ENCODE measurements at places on chromosomes 13 and 19.
A peak's percentile ranks its signal among the peaks of the same experiment; 100 is the strongest.

DNA sequence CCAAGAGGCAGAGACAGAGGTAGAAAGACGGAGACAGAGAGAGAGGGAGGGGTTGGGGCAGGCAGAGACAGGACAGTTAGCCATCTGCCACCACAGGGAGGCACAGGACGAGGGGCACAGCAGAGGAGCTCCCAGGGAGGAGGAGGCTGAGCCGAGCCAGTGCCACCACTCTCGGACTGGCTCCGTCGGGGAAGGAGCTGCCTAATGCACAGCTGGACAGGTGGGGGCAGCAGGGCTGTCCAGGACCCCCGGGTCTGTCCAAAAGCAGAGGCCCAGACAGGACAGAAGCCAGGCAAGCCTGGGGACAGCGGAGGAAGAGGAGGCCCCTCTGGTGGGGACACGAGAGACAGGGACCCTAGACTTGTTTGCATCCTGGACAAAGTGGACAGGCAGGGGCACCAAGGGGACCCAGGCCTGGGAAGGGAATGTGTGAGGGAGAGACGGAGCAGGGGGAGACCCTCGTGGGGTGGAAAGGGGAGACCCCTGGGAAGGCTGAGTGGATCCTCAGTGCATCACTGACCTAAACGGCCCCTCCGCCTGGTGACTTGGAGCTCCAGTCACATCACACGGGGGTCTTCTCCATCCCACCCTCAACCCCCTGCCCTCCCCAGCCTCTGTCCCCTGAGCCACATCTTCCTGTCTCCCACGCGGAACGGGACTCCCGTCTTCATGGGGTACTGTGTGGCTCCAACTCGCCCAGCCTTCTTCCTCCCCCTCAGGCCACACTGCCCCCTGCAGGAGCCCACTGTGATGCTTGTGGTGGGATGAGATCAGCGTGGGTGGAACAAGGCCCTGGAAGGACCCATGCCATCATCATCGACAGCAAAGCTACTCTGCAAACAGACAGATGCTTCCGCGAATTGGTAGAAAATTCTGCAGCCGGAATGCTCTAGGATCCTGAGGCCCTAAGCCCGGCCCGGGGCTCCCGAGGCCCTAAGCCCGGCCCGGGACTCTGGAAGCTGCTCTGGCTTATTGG, 915 bp downstream of the F10 start:
- DNase-seq = no peak

DNA sequence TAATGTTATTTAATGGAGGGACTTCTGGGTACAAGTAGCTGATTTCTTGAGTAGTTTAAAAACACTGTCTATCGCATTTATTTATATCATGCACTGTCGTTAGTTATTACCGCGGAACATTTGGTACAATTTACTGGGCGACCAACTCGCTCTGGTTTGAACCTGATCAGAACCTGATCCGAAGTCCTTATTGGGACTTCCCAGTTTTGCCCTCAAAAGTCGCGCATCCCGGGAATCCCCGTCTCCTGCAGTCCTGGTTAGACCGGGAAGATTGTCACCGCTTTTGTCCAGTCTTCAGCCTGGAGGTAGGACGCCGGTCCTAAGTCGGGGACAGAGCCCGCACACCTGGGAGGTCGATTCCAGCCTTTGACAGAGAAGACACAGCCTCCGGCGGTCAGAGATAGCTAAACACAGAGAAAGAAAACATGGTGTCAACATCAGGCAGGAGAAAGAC, 694 bp downstream of the CLN5 start:
- DNase-seq = no peak

GRCh38 chr19:5445561-5446055, 9.6 kb upstream of the ZNRF4 start:
- DNase-seq = no peak

DNA sequence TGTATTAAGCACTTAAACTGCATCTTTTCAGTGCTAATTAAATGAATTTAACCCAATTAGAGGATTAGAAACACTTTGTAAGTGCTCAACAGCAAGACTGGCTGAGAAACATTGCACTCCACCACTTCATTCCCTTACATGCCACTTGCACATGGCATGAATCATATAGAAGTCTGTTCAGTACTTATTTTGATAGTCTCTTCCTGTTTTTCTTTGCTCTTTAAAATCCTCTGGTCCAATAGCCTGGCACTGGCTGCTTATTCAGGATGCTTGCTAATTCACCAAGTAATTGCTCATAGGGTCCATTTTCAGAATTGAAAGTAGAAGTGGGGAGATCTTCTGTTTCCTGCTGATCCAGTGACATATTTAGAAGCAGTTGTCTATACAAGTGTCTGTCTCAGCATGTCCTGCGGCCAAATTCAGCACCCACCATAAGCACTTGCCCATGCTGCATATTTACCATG, 900.1 kb downstream of the PCDH9 start:
- no peak for DNase-seq

- no peak for DNase-seq
These were observed 14.9 kb upstream of the PTBP1 start for GRCh38 chr19:782185-782877.

GRCh38 chr13:30307194-30307970, at the start of gene KATNAL1:
Gene KATNAL1 (minus strand): TSS chr13:30307551. CDS start chr13:30283777, 23,774 bp downstream.
- peak; percentile 8 for DNase-seq

- no peak for DNase-seq
These were observed 6.3 kb downstream of the CDADC1 start for GRCh38 chr13:49254007-49254406.

- DNase-seq = peak; percentile 38
These were observed 13.8 kb upstream of the CEACAM16 start for GRCh38 chr19:44684892-44685863.

DNA sequence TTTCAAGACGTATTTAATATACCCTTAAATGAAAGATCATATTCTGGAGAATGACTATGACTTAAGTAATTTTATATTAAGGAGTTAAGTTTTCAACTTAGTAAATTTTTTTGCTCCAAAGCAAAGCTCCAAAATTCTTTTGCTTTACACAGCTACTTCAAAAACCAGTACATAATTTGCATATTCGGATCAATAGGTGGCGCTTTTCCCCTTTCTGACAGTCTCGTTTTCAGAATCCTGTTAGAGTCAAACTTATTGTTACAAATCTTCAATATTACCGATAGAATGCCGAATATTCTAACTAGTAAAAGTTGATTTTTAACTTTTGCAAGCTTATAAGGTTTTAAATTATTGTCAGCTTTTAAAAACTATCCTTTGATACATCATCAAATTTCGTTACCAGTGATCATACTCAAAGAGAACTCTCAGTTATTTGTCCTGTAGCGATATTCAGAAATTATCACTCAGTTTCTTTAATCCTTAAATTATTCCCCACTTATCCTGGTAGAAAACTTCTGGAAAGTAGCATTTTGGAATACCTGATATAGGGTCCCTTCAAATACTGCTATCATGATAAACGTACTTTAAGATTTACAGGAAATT, 852.7 kb upstream of the KLHL1 start:
- DNase-seq = no peak

GRCh38 chr19:7467009-7467989, 21.5 kb downstream of the PEX11G start:
- DNase-seq = no peak

DNA sequence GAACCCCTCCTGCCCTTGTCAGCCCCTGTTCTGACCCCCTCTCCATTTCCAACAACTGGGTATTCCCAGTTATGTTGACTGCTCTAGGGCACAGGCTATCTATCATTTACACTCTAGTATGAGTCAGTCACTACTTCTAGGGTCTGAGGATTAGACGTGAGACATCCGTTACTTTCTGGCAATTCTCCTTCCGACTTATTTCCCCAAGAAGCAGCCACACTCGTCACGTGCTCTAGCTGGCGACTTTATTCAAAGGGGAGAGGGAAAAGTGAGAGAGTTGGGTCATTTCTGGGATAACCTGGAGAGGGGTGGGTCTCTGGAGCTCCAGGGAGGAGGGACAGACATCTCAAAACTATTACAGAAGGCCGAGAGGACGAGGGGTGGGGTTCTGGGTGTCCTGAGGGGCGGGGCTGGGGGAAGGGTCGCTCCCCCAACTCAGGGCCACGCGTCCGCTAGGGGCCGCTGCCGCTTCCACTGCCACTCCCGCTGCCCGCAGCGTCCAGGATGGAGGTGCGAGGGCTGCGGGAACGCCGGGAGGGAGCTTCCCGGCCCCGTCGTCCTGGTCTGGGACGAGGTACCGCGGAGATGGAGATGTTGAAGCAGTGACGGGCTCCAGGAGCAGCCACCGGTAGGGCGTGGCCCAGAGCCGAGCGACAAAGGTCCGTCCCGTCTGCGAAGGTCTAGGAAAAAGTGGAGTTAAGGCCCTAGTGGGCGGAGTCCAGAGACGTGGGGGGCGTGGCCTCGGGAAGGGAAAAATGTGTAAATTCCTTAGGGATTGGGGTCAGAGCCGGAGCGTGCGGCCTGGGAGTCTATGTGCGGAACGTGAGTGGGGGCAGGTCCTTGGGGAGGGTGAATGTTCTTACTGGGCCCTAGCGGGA, 8.9 kb downstream of the RTBDN start:
- DNase-seq = no peak

- no peak for DNase-seq
These were observed 10.0 kb downstream of the CAMSAP3 start for GRCh38 chr19:7605490-7606222.

DNA sequence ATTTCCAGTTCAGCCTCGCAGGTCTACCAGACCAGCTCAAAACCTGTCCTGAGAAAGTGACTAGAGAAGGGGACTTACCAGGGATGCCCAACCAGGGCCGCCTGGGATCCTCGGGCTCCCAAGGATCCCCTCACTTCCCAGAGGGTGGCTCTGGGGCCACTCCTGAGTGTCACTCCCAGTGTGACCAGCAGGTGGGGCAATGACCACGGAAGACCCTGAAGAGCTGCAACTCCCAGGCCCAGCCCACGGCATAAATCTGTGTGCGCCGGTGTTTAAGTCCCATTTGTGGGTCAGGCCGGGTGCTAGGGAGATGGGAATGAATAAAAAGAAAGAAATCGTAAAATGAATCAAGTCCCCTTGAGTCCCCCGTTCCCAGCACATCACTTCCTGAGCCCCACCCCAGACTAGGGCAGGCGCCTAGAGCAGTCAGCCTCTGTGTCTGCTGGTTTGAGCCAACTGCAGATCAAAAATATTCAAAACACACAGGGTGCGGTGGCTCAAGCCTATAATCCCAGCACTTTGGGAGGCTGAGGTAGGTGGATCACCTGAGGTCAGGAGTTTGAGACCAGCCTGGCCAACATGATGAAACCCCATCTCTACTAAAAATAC, 10.7 kb downstream of the PTGIR start:
- no peak for DNase-seq

DNA sequence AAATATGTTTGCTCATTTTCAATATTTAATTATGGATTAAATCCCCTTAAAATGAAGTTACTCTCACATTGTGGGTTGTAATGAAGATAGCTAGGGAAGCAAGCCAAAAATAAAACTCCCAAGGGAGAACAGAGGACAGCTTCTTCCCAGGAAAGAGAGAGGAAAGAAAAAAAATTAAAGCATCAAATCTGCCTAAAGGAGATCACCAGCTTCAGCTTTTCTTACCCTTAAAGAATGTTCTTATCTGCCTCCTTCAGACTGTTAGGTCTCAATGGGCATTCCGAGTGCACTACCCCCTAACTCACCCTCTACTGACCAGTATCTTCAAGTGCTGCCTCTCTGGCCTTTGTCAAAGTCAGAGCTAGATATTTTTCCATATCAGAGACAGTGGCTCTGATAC, 55.2 kb downstream of the XPO4 start:
- no peak for DNase-seq

DNA sequence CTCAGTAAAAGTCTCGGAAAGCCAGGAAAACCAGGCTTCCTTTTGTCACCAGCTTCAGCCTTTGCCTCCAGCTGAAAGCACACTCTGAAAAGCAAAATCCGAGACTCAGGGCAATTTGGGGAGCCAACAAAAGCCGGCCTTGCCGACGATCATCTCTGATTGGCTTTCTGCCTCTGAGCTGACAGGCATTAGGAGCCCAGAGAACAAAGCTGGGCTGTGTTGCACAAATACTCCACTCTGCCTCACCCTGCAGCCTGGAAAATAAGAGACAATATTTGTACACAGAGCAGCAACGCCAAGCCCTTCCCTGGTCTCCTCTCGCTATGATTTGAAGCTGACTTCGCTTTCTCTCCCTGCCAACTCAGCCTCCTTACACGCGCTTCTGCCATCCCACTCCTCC, 46.9 kb downstream of the CACNA1A start:
- DNase-seq = no peak

GRCh38 chr13:94617389-94618000, 15.8 kb downstream of the GPR180 start:
- no peak for DNase-seq

GRCh38 chr19:58084596-58085347, 13.3 kb downstream of the ZSCAN18 start:
- DNase-seq = no peak

DNA sequence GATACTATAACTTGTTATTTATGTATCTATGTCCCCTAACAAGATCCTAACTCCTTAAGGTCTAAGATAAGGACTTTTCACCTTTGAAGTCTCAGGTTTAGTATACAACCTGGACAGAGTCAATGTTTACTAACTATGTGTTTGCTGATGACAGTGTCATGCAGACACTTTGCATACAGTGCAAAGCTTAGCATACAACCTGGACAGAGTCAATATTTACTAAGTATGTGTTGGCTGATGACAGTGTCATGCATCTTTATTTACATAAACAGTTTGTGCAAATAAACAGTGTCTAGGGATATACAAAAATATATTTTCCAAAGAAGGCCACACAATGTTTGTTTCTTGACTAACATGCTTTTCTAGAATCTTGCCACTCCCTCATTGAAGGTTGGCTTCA, 34.7 kb downstream of the DCT start:
- DNase-seq = no peak

DNA sequence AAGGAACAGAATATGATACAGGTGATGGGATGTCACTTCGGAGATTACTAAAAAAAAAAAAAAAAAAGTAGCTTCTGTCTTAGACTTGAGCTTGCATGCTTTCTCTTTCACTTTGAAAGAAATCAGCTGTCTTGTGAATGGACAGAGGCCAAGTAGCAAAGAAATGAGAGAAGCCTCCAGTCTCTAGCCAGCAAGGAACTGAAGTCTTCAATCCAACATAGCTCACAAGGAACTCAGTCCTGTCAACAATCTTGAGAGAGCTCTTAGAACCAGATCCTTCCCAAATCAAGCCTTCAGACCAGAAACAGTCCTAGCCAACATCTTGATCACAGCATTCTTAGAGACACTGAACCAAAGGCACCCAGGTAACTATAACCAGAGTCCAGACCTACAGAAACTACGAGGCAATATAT, 7.7 kb downstream of the N4BP2L2 start:
- no peak for DNase-seq

DNA sequence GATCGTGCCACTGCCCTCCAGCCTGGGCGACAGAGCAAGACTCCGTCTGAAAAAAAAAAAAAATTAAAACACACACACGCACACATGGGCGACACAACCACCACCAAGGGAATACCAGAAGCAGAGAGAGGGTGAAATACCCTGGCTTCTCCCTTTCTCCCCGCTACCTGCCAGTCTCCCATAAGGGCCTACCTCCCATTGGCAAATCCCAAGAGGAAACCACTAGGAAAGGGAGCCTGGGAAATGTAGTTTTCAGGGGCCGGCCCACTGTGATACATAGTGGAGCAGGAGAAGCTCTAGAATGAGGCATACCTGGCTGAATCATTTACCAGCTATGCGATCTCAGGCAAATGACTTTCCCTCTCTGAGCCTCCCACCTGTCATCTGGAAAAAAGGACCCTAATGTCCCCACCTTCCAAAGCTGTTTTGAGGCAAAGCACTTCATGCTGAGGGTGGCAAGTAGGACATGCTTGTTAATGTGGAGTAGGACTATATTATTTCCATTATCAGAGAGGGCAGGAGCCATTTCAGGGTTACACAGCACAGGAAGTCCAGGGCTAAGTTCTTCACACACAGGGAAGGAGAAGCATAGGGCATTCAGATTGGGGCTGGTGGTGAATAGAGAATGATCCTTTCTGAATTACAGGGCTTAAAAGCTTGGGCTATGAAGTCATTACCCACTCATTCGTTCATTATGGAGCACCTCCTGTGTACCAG, 14.3 kb upstream of the HNRNPUL1 start:
- DNase-seq = no peak

Measured in thoracic aorta (tissue), 2 donors.